Stimulated activated CD4-positive, alpha-beta T cell treated with anti-CD3 and anti-CD28 coated beads, TNF-alpha, amount 100 ng/mL, for 48 hours (primary cell): ENCODE measurements at places on chromosomes 7 and 10.

- no peak for DNase-seq
Measured at GRCh38 chr7:94236960-94237359, 157.7 kb upstream of the COL1A2 start.

GRCh38 chr10:110778211-110778610, 93.5 kb upstream of the PDCD4 start:
- DNase-seq: no peak

GRCh38 chr10:5014936-5015335, 11.3 kb upstream of the AKR1C2 start:
- DNase-seq: no peak

GRCh38 chr7:1460821-1461645, 1.8 kb upstream of the MICALL2 start:
- DNase-seq: no peak

- no peak for DNase-seq
Measured at GRCh38 chr7:116661865-116662264, 10.1 kb upstream of the MET start.

- DNase-seq: no peak
Measured at GRCh38 chr10:24255881-24256311, 47.0 kb downstream of the KIAA1217 start.

GRCh38 chr10:101452176-101452575, 98.2 kb downstream of the BTRC start:
- DNase-seq: no peak

DNA sequence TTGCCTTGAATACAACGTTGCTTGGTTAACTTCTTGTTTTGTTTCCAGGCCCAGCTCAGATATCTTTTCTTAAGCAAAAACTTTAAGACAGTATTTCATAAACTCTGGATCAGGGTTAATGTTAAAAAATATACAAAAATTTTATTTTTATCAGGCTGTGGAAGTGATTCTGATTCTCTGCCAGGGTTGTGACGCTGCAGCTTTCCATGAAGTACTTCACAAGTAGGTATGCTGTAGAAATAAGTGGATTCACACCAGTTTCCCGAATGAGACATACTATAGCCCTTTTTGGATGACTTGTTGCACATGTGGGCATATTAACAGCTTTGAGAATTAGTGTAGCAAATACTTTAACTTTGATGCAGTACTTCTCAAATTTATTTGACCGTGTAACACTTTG, 70.1 kb downstream of the CDK14 start:
- DNase-seq: no peak

DNA sequence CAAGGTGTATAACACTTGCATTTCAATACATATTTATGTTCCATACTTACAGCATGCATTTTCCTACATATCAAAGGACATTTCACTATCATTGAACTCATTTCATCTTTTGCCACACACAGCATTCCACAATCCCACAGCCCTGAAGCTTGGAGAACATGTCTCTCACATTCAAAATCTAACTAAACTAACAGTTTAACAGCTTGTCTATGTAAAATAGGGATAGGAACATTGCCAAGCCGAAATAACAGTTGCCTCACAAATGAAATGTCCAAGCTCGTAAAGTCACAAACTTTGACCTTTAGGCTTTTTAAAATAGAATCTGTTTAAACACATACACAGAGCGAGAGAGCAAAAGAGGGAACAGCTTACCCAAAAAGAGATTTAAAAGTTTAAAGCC, 65.3 kb downstream of the HGF start:
- no peak for DNase-seq

DNA sequence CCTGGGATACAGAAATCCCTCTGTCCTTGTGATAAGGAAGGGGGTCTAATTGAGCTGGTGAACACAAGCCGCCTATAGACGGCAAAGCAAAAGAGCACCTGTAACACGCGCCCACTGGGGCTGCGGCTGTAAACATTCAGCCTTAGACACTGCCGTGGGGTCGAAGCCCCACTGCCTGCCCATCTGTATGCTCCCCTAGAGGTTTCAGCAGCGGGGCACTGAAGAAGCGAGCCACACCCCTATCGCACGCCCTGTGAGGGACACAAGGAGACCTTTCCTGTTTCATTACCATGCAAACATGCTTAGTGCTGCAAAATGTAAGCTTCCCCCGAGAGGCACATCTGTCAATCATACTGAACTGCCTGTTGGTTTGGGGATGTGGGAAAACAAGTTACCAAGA, 82.1 kb downstream of the NRP1 start:
- DNase-seq: no peak

DNA sequence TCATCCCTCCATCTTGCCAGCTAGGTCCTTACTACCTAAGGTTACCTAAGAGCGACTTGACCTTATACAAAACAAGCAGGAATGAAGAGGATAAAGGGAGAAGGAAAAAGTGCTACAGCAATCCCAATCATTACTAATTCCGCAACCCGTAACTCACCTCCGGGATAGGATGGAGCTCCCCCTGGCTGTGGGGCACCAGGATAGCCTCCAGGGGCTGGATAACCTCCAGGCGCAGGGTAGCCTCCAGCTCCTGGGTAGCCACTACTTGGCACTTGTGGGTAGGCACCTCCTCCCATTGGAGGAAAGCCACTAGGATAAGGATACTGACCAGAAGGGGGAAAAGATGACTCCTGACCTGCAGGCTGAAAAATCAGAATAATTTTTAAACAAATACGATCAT, 15.8 kb downstream of the ANXA7 start:
- DNase-seq: no peak

DNA sequence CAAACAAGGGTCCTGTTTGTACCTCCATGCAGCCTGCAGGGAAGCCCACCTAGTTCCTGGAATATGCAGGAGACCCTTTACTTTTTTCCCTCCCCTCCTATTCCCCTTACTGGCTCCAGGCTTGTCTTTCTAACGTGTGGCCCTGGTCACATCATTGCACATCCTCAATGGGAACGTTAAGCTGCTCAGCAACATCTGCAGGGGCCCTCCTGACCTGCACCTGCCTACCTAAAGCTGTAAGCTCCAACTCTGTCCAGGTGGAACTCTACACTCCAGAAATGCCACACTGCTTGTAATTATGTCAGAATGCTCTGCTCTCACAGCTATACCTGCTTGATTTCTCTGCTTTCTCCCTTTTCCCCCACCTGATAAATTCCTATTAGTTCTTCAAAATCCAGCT, 72.1 kb downstream of the ARMC3 start:
- DNase-seq: no peak

DNA sequence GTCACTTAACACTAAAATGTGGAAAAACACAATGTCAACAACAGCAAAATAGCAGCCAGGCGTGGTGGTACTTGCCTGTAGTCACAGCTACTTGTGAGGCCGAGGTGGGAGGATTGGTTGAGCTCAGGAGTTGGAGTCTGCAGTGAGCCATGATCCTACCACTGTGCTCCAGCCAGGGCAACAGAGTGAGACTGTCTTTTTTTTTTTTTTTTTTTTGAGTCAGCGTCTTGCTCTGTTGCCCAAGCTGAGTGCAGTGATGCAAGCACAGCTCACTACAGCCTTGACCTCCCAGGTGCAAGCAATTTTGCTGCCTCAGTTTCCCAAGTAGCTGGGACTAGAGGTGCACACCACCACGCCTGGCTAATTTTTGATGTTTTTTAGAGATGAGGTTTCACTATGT, 6.1 kb downstream of the KCTD7 start:
- DNase-seq: no peak

DNA sequence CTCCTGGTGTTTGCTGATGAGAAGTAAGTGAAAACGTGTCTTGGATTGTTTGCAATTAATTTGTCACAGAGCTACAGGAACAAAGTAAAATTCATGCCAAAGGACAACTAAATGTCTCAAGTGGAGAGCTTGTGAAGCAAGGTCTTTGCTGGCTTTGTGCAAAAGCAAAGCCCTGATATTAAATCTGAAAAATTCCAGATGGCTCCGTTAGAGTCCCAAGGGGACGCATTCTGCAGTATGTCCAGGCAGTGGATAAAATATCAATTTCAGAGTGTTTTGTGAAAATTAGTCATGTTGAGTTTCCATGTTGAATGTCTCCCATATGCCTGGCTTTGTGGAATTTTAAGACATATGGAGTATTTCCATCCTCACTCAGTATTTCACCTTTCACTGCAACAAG, 102.5 kb upstream of the PTN start:
- DNase-seq: no peak

- DNase-seq: no peak
Measured at GRCh38 chr10:118912961-118913600, 116.4 kb upstream of the NANOS1 start.

DNA sequence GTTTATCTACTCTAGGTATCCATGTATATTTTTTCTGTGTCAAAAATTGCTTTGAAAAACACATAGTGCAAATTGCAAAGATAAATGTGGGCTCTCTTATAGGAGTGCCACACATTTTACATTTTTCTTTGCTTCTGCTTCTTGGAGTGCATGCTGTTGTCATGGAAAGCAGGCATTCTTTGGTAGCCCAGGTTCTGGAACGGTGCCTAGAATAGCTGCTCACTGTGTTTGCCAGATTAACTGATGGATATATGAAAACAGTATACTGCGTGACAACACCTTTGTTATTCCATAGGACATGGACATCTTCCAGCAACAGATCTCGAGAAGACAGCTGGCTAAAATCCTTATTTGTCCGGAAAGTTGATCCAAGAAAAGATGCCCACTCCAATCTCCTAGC, 13.4 kb downstream of the NIPSNAP2 start:
- no peak for DNase-seq

GRCh38 chr10:75865413-75866299, 434.2 kb downstream of the LRMDA start:
- DNase-seq: no peak

GRCh38 chr10:60343254-60343653, 46.4 kb downstream of the ANK3 start:
- DNase-seq: no peak

DNA sequence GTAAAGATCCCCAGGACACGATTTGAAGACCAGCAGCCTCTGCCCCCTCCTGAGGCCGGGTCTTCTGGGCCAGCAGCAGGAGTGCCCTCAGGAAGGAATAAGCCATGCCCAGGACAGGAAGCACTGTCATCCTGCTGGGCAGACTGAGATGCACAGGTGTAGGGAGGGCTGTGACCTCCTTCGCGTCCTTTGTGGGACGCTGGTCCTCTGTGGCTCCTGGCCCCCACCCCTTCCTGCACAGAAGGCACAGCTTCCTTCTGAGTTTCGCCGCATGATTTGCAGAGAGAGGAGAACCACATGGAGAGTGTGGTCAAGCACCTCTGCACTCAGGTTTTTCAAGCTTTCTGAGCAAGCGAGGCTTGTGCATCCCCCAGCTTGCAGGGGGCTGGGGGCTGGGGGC, 112.7 kb downstream of the RGS10 start:
- no peak for DNase-seq

DNA sequence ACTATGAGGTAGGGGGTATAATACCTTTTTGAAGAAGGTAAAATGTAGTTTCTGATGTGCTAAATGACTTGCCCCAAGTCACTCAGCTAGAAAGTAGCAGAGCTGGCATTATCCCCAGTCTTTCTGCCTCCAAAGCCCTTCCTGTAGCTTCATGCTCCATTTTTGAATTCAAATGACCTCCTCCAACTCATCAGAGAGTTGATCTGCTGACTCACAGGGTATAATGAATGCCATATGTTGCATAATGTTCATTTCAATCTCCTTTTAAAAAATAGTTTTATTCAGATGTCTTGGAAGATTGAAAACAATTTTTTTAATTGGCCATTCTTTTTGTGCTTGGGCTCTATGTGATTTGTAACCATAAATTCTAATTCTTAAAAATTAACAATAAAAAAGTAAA, 272.8 kb upstream of the IMMP2L start:
- DNase-seq: no peak

GRCh38 chr10:44995914-44996669, 4.6 kb upstream of the ZNF22 start:
- DNase-seq: no peak

DNA sequence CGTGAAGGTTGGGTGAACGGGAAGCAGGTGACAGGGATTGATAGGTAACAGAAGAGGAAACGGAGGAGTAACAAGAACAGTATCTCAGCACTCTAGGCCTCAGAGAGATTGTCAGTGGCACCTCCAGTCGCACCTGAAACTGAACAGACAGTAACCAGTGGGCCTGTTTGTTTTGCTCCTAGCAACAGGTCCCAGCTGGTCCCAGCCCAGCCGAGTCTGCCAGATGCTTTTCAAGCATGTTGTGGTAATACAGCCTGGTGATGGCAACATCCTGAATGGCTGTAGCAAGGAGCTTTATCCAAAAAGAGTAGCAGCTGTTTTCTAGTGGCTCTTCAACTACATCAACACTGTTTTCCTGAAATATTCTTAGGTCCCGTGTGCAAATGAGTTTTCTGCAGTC, 4.7 kb downstream of the CACNB2 start:
- no peak for DNase-seq

DNA sequence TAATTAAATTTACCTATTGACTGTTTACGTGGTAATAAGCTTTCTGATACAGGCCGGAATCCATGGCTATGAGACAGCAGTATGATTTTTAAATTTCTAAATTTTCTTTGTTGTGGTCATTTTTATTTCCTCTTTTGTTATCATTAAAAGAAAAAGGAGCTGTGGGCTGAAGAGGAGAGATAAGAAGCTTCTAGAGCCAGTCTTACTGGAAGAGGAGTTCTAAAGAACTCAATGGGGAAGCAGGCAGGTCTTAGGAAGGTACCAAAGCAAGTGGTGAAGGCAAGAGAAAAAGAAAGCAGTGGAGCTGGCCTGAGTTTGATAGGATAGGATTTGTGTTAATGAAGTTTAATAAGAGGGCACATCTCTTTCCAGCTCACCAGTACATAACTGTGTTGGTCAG, 1187.8 kb downstream of the CNTNAP2 start:
- no peak for DNase-seq

DNA sequence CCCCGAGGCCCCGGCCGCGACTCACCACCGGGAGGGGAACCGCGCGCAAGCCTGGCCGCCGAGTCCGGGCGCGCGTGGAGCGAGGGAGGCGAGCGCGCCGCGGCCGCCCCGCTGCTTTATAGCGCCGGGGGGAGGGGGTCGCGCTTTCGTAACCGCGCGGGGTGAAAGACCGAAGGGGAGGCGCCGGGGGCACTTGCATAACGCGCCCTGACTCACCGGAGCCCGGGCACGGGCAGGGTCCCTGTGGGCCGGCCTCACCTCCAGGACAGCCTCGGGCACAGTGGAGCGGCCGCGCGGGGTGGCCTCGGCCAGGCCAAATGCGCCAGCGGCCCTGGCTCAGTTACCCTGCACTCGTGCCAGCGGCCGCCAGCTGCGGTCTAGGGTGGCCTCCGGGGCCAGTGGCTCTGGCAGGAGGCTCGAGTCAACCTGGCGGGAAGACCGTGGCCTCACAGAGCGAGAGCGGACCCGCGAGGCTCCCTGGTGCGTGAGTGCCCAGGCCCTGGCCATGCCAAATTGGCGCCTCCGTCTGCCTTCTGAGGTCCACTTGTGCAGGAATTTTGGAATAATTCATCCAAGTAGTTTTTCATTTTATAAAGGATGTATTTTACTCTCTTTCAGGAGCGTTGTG, at the start of gene RBP4:
Gene RBP4, minus strand, starts transcription at position 90 of the 628 bp plus-strand sequence. CDS start 207 bp downstream, outside the sequence.
- no peak for DNase-seq

DNA sequence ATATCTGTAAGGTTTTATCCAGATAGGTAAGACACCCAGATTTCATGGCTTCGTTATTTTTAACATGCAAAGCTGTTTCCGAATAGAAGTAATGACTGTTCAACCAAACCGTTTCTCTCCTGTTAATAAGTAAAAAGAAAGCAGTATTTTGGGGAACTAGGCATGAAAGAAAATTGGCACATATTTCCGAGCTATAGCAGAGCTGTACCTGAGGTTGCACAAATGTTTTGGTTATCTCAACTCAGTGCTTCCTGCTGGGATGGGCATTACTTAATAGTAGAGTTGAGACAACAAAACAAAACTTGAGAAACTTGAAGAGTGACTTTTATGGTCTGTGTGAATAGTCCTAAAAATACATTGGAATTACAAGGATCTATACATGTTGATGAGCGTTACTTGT, 564.3 kb upstream of the SORCS1 start:
- DNase-seq: no peak

- no peak for DNase-seq
Measured at GRCh38 chr10:66291133-66291532, 634.7 kb upstream of the LRRTM3 start.
